Activated B cell treated with CpG ODN at 0.5 μM for 24 hours (primary cell): ENCODE measurements at places on chromosomes 5 and 9.

GRCh38 chr9:15524845-15525455 is 14.2 kb upstream of the PSIP1 start:
- no peak for DNase-seq

- no peak for DNase-seq
Observed at GRCh38 chr5:134125039-134126015, 10.8 kb downstream of the TCF7 start.

DNA sequence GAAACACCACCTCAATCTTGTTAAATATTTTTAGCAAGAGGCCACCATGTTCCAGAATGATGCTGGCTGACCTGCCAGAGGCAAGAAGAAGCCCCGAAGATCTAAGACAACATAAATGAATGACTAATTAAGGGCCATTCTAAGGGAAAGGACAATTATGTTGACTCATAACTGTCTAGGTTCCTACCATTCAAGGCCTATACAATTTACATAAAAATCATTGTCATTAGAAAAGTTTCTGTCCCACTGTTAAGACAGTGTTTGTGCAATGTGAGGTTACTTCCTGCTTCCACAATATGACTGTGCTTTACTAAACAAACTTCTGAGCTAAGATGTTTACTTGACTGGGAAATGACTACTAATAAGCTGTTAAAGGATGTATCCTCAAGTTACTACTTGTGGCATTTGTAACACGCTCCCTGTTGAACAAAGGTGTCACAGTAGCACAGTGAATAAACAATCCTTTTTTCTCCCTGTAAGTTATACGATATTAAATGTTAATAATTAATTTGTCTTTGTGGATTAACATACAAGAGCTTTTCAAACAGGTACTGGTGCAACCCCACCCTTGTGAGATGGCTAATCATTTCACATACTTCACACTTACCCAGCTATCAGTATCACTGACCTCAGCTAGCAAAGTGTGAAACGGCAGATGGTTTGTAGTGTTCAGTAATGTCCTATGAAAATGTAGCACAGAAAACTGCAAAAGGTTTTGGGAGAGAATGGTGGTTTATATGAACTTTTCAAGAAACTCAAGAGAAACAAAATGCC is 195.8 kb downstream of the EFNA5 start:
- DNase-seq: no peak

- DNase-seq: no peak
Observed at GRCh38 chr5:127423173-127423798, 94.2 kb upstream of the PRRC1 start.

- no peak for DNase-seq
Observed at GRCh38 chr9:70340572-70340971, 73.9 kb downstream of the KLF9 start.

GRCh38 chr5:131224387-131225201 is 39.3 kb upstream of the CDC42SE2 start:
- DNase-seq: peak; percentile 33

- no peak for DNase-seq
Observed at GRCh38 chr9:124392254-124392870, 22.9 kb downstream of the PSMB7 start.

GRCh38 chr9:1939926-1940368 is 75.2 kb upstream of the SMARCA2 start:
- DNase-seq: no peak

DNA sequence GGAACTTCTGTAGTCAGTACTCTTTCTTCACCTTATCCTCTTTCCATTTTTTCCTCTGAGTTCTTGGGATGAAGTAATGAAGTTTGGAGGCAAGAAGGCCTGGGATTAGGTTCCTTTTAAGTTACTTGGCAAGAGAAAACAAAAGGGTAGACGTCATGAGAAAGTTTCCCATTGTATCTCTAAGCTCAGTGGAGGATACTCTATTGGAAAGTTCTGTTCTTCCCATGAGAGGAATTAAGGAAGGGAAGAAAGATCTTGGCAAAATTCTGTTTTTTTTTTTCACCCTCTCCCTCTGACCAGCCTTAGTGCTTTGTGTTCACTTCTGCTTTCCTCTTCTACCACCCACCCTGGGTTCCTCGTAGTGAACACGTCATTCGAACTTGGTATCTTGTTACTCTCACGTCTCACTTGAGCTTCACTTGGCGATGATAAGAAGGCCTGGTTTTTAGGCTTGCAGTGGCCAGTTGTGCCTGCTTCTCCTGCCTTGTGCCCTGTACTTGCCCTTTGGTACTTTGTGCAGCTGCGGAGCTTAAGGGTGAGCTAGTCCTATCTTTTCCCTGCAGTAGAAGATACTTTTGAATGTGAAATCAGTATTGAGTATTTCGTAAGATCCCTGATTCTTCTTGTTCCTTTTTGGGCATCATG is 67.0 kb downstream of the ARHGAP26 start:
- no peak for DNase-seq

DNA sequence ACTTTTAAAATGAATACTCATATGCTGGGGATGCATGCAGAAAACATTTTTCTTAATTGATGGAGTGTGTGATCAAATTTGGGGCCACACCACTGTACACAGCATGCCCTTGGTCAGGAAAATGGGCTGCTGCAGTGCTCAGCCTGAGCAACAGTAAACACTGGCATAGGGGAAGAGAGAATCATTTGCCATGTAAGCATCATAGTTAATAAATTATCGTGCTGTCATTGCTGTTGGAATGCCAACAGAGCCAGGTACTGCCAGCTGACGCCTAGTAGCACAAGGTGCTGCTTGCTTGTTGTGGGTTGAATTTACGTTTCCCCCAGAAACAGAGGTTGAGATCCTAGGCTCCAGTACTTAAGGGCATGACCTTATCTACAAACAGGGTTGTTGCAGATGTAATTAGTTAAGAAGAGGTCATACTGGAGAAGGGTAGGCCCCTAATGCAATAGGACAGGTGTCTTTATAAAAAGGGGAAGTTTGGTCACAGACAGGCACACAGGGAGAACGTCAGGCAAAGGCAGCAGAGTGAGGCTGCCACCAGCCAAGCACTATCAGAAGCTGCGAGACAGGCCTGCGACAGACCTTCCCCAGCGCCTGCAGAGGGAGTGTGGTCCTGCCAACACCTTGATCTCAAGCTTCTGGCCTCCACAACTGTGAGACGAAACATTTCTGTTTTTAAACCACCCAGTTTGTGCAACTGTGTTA is 25.3 kb downstream of the DAP start:
- peak; percentile 32 for DNase-seq

GRCh38 chr9:120729791-120730241 is 15.5 kb upstream of the MEGF9 start:
- no peak for DNase-seq

DNA sequence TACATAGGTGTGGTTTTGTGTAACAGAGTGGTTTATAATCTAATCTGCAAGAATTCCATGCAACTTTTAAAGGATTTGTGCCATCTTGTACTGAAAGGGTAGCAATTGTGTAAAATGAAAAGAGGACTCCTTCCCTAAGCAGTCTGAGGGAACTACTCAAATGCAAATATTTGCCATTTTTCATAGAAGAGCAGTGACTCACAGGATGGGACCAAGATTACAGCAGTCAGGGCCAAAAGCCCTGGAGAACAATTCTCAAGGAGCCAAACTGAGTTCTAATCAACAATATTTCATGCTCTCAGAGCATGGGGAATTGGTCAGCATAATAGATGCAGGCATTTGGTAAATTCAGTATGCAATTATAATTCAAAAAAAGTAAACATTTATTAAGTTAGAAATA is 495.8 kb downstream of the CHSY3 start:
- DNase-seq: no peak

DNA sequence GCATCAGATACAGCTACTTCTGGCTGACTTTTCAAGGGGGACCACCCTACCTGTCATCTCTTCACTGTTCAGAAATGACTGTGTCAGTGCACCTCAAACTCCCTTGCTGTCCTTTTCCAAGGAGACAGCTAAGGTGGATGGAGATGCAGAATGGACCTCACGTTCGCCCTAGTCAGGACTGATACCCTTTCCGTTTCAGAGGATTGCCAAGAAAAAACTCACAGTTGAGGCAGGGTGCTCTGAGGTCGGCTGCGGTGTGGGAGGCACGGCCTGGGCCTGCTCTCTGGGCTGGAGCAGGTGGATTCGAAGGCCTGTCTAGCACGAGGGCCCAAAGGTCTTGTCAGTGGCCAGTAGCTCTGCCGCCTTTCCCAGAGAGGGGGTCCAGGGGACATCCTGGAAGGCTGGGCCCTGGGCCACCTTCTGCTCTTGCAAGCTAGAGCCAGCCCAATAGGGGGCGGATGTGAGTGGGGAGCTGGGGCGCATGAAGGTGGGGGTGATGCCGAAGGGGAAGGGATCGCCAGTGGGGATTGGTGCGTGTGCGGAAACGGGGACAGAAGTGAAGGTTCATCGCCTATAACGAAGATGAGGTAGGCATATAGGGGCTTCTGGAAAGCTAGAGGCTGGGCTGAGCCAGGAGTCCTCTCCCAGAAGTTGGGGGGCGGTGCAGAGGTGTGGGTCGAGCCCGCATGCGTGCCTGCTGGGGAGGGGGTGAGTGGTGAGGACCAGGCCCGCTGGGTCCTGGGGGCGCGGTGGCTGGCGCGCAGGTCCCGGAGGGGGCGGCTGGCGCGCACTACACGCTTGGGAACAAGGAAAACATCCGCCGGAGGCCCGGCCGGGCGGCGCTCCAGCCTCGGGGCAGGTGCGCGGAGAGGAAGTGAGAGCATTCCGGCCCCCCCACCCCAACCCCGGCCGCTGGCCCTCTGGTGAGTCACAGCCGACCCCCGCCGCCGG is 2.5 kb upstream of the MSMP start:
- DNase-seq: peak; percentile 68

GRCh38 chr9:95087659-95088242 is 229.8 kb downstream of the FANCC start:
- DNase-seq: no peak

GRCh38 chr5:1380910-1381309 is 36.0 kb upstream of the CLPTM1L start:
- DNase-seq: no peak

DNA sequence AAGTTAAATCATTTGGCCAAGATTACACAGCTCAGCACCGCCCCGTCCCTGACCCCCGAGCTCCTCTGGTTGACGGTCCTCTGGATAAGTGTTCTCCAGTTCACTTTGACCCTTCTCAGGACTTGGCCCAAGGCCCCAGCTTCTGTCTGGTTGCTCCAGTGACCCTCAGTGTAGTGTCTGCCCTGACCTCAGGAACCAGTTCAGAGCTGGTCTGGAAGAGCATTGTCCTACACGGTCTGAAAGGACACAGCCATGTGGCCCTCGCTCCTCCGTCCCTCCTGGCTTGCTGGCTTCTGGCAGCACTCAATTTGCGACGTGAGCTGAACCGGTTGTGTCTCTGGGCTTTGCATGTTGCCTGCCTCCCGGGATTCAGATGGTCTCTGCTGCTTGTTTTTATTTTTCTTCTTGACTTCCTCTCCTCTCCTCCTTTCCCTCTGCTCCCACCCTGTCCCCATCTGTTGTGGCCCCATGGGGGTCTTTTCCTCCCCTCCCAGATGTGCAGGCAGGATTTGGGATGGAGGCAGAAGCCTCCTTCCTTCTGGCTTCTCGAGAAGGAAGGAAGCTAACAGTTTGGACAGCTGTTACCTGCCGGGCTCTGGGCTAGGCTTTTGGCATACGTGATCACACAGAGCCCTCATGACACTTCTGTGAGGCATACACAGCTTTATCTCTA is 72.0 kb downstream of the PPARGC1B start:
- no peak for DNase-seq

GRCh38 chr5:142977363-142978051 is 207.3 kb downstream of the ARHGAP26 start:
- no peak for DNase-seq

DNA sequence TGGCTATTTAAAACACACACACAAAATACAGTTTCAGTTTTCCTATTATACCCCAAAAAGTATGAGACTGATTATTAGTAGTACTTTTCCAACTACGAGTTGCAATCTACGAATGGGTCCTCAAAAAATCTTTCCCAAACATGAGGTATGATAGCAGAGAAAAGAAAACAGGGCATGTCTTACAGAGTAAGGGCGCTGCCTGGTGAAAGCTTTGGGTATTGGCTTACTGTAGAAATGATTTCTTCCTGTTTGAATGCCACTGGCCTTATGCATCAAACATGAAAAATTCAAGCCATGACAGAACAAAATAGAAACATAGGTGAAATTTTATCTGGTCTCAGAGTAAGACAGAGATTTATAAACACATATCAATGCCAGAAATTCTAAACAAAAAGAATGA is 448.0 kb downstream of the SPOCK1 start:
- no peak for DNase-seq

- DNase-seq: no peak
Observed at GRCh38 chr5:173835131-173835530, 53.0 kb upstream of the CPEB4 start.

DNA sequence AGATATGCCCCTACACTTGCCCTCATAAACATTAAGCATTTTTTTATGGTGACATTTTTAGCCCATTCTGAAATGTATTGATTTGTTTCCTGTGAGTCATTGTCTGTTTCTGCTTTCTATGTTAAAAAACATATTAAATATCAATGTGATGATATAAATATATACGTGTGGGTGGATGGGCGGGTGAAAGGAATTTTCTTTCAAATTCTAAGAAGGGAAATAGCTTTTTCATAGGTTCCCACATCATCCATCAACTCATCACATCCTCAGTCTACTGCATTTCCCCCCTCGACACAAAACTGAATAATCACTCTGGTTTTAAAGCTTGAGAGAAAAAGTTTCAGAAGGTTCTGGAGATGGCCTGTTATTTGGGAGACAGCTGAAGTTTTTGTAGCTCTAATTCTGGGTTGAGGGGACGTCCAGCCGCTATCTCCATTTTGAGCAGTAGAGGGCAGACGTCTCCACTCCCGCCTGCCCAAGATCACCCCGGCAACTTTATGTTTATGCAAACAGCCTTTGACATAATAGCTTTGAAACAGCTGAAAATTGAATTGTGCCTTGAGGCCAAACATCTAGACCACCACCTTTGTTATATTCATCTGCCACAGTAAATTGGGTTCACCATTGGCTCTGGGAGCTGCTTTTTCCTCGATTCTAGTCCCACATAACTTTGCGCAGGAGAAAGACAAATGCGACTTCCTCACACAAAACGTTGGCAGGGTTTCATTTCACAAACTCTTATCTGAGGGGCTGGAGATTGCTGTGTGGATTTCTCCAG is 216.2 kb upstream of the CLINT1 start:
- peak; percentile 48 for DNase-seq

- no peak for DNase-seq
Observed at GRCh38 chr9:136080716-136081112, 14.4 kb downstream of the NACC2 start.

GRCh38 chr9:94984891-94985476 is 258.5 kb downstream of the AOPEP start:
- DNase-seq: no peak

DNA sequence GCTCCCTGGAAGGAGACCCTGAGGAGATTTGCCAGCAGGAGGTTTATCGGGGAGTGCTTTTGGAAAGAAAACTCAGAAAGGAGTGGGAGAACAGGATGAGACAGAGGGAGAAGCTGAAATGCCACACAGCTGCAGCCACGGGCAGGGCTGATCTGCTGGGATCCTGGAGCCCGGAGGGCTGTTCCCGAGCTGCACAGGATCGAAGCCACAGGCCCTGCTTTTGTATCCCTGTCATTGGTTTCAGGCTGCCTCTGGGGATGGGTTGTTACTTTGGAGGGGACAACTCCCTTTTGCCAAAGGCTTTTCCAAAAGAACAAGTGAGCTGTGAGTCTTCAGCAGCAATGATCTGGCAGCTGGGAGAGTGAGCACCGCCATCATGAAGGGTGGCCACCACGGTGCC is 152.5 kb upstream of the PTCH1 start:
- DNase-seq: no peak

GRCh38 chr9:34647651-34648050 is 1.2 kb downstream of the GALT start:
- DNase-seq: no peak
